H1 (cell line): ENCODE measurements at places on chromosomes 5 and 9.

- DNase-seq: no peak
These were observed 13.9 kb upstream of the RARS1 start for GRCh38 chr5:168472329-168472728.

GRCh38 chr9:97307091-97307490 is 368 bp upstream of the CCDC180 start:
- peak; percentile 71 for DNase-seq

- DNase-seq: no peak
These were observed 39.1 kb downstream of the CTNNA1 start for GRCh38 chr5:138792195-138792790.

DNA sequence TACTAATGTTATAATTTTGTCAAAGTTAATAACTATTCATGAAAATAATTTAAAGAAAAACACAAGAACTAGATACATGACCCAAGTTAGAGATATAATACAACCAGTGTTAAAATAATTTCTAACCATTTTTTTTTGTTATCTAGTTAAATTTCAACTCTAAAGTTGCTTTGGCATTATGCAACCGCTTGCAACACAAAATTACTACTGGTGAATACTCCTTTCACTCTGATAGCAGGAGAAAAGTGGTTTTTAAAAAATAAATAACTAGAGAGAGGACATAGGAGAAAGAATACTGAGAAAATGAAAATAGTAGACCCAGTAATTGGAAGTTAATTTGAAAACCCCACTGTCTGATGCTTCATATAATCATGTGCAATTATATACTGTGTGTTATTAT is 622.4 kb upstream of the GRIN3A start:
- DNase-seq: no peak

GRCh38 chr9:124780060-124780756 is 3.3 kb downstream of the OLFML2A start:
- DNase-seq: no peak
